Stimulated activated CD4-positive, alpha-beta T cell treated with anti-CD3 and anti-CD28 coated beads, Interleukin-4, amount 100 ng/mL, for 24 hours (primary cell): ENCODE measurements at places on chromosomes 16 and 17.
A peak's percentile ranks its signal among the peaks of the same experiment; 100 is the strongest.

DNA sequence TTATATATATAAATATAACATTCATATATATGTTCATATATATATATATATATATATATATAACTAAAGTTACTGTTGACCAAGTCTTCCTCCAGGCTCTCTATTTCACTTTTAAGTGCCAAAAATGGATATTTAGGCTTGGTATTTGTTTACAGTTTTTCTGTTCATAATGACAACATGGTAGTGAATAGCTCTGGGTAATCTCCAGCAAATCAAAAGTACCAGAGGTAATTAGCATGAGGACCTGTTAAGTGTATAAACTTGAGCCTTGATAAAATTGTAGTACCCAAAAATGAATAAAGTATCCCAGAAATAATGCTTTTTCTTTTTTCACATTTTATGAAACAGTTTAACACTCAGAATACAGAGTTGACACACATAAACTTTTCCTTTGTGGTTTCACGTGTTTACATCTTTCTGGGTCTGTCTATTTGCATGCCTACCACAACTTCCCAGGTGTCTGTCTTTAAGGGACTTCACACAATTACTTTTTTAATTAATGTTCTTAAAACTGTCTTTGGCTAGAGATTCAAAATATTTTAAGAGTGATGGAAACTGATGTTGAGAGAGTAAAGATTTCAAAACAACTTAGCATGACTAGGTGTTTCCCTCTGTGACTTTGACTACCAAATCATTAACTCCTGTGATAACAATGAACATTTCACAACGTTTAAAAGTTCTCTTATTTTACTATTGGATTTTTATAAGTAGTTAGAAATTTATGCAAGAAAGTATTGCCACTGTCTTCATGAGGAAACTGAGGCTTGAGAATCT, 47.9 kb downstream of the RABEP1 start:
- DNase-seq, result no peak

DNA sequence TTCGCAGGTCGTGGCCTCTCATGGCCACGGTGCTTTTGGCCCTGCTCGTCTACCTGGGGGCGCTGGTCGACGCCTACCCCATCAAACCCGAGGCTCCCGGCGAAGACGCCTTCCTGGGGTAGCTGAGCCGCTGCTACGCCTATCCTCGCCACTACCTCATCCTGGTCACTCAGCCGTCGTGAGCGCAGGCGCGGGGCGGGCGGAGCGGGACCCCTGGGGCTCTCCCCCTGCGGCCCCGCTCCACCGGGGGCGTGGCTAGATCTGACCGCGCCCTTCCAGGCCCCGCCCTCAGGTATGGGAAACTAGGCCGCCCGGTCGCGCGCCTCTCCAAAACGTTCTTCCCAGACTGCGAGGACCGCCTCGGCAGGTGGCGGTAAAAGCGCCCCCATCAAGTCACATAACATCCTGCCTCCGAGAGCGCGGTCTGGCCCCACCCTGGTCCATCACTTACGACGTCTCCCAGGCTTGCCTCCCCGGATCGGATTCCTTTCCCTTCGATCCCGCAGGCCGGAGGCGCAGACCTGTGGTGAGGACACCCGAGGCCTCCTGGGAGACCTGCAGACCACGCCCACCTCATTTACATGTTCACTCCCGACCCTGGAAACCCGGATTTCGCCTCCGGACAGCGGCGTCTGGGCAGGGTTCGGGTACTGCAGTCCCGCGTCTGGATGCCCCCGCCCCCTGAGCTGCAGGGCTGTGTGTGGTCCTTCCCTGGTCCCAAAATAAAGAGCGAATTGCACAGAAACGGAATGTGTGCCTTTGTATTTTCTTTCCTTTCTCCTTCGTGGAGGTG, 91.5 kb upstream of the TMEM97 start:
- no peak for DNase-seq

GRCh38 chr17:55285340-55286301, 20.9 kb downstream of the HLF start:
- DNase-seq, result no peak

DNA sequence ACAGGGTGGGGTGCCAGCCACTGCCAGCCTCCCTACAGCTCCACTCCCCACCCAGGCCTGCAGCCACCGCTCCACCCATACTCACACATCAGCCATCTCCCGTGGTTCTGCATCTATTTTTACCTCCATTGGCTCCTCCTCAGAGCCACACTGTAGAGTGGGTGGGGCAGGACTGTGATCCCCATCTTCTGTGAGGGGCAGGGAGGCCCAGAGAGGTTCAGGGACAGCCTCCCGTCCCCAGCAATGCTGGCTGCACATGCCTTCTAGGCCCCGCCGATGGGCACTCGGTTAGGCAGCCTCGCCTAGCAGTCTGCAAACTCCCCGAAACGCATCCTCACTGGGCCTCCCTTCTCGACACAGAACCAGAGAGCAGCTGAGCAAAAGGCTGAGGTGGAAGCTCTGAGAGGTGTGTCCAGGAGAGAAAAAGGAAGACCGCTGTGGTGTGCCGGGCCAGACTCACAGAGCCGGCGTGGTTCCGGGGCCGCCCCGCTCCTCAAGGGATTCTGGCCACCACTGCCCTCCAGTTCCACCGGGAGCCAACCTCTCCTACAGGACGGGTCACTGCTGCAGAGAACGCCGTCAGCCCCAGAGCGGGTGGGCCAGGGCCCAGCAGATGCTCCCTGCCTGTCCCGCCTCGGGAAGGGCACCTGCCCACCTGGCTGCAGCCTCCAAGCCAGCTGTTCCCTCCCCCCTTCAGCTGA, 71.9 kb downstream of the ABR start:
- DNase-seq, result no peak

- DNase-seq, result no peak
These were observed 206.1 kb downstream of the ABCC12 start for GRCh38 chr16:47949714-47950113.

- no peak for DNase-seq
These were observed 26.0 kb downstream of the TK2 start for GRCh38 chr16:66523861-66524354.

DNA sequence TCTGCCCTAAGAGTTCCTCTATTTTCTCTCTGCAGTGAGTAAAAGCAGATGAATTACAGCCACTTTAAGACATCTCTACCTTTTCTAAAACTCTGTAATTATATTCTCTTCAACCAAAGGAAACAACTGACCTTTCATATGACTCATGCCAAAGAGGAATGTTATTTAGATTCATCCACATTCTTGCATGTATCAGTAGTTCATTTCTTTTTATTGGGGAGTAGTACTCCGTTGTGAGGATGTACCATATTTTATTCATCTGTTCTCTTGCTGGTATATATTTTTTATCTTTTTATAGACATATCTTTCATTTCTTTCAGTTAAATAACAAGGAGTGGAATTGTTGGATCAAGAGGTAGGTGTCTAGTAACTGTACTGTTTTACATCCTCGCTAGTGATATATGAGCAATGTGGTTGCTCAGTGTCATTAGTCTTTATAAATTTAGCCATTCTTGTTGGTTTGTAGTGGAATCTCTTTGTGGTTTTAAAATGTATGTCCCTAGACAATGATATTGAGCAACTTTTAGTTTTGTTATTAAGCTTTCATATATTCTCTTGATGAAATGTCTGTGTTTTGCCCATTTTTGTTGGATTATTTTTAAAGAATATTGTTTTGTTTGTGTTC, 7.8 kb upstream of the MYH8 start:
- no peak for DNase-seq

DNA sequence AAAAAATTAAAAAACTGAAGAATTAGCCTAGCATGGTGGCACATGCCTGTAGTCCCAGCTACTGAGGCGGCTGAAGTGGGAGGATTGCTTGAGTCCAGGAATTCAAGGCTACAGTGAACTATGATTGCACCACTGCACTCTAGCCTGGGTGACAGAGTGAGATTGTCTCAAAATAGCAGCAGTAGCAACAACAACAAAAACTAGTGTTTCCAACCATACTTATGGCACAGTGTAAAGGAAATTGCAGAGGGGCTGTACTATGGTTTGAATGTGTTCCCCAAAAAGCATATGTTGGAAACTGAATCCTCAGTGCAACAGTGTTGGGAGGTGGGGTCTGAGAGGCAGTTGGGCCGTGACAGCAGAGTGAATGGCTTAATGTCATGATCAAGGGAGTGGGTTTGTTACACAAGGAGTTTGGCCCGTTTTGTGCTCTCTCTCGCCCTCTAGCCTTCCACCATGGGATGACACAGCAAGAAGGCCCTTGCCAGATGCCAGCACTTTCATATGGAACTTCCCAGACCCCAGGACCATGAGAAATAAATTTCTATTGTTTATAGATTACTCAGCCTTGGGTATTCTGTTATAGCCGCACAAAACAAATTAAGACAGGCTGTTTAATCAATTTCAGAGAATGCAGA, 70.0 kb downstream of the PGS1 start:
- no peak for DNase-seq

- DNase-seq, result no peak
These were observed 8.5 kb upstream of the PDP2 start for GRCh38 chr16:66871840-66872239.

- DNase-seq, result no peak
These were observed 224.9 kb downstream of the SEC14L1 start for GRCh38 chr17:77365584-77366186.

GRCh38 chr17:64309710-64310109, 46.6 kb upstream of the TEX2 start:
- no peak for DNase-seq

DNA sequence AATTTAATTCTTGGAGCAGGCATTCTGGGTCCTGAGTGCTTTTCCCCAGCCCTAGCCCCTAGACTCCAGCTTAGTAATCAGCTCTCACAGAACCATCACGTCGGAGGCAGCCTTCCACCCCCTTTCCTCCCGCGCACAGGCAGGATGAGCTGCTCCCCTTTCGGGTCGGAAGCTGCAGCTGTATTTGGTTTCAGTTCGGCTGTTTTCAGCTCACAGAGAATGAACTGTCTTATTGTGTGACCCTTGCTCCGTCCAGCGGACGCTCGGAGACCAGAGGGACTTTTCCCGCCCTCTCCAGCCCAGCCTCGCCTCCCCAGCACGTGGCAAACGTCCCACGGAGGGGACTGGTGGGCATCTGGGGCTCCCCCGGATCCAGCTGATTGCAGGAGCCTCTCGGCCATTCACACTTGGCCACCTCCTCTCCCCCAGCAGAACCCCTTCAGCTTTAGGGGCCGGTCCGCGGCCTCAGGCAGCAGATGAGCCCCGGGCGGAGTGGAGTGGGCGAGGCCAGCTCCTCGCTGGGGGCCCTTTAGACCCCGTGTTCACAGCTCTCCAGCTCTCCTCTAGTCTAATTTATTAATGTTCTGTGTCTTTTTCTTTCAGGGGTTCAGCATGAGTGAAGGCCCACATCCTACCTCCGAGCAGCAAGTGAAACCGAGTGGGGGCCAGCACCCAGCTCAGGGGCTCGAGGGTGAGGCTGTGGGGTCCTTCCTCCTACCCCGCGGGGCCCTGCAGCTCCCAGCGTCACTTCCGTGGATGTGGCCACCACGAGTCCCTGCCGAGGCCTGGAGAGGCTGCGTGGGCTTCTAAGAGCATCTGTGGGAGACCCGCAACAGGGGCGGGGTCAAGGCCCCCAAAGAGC, 863 bp upstream of the UTS2R start:
- peak; percentile 34 for DNase-seq

GRCh38 chr17:38605411-38605840, 326 bp downstream of the SRCIN1 start:
- DNase-seq, result no peak

DNA sequence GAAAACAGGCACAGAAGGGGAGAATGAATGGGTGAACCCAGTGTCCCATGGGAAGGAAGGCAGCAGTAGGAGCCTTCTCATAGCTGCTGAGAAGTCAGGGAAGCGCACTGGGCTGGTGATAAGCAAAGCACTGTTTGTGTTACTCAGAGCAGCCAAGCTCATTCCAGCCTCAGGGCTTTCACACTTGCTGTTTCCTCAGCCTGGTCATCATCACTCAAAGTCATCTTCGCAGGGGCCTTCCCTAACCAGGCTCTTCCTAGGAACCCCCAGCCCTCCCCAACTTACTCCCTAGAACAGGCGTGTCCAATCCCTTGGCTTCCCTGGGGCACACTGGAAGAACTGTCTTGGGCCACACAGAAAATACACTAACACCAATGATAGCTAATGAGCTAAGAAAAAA, 32.1 kb upstream of the LONP2 start:
- no peak for DNase-seq

- DNase-seq, result no peak
These were observed 43.4 kb downstream of the METTL16 start for GRCh38 chr17:2468270-2468669.
